NCI-H1436 treated with DMSO at 0.1 percent for 48 hours (cell line): ENCODE measurements at places on chromosomes 2 and 18.
A peak's percentile ranks its signal among the peaks of the same experiment; 100 is the strongest.

GRCh38 chr2:65098741-65099140 lies 31.2 kb downstream of the RAB1A start:
- DNase-seq = no peak

DNA sequence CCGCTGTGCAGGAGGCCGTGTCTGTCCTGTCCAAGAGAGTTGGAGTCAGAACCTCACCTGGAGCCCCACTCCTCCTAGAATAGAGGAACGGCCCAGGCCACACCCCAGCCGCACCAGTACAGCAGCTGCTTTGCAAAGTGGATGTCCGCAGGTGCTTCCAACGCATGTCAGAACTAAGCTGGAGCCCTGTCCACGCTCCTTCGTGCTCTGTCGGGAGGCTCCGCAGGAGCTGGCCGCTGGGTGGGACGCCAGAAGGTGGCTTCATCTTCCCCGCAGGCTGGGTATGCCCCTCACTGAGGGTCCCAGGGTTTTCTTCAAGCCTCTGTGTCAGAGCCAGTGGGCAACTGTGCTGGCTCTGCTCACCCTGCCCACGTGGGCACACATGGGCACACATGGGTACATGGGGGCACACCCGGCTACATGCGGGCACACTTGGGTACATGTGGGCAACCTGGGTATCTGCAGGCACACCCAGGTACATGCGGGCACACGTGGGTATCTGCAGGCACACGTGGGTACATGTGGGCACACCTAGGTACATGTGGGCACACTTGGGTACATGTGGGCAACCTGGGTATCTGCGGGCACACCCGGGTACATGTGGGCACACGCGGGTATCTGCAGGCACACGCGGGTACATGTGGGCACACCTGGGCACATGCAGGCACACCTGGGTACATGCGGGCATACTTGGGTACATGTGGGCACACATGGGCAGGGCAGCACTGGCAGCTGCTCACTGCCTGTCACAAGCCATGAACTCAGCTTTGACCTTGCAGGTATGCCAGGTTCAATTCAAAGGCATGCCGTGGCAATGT lies 67.1 kb upstream of the CTDP1 start:
- no peak for DNase-seq

DNA sequence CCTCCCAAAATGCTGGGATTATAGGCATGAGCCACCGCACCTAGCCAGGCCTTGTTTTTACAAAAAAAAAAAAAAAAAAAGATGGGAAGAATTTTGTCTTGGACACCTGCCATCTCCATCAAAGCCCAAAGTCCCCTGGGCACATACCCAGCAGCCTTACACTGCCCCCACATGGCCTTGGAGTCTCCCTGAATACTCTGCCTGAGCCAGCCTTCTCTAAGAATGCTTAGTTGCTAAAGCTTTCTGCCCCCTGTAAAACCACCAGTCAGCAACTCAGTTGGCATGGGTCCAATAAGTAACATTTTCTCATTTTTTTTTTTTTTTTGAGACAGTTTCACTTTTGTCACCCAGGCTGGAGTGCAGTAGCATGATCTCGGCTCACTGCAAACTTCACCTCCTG lies 40.6 kb downstream of the SPC25 start:
- DNase-seq = no peak

- DNase-seq = no peak
Measured at GRCh38 chr2:31354837-31355236, 59.7 kb downstream of the XDH start.

- no peak for DNase-seq
Measured at GRCh38 chr2:43766006-43766405, 7.8 kb upstream of the DYNC2LI1 start.

GRCh38 chr2:240249423-240250149 lies 109.1 kb upstream of the OTOS start:
- DNase-seq = no peak

DNA sequence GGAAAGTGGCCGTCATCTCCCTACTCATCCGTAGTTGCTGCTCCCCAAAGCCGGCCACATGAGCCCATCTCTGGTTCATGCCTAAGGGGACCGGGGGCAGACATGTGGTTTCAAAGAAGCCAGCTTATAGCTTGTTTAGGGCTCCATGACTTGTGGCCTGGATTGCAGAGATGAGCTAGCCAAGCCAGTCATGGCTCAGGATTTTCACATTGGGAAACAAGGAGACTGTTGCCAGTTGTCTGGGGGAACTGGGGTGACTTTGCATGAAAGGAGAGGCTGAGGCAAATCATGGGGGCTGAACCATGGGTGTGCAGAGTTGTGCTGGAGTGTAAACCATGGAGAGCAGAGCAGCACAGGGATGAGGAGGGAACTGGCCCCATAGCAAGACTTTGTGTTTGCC lies 183.0 kb upstream of the APCDD1 start:
- DNase-seq = no peak

GRCh38 chr2:237181844-237182243 lies 96.2 kb downstream of the COPS8 start:
- DNase-seq = no peak

- DNase-seq = no peak
Measured at GRCh38 chr18:7779211-7779610, 212.1 kb downstream of the PTPRM start.

- no peak for DNase-seq
Measured at GRCh38 chr2:237405006-237405559, 8.9 kb downstream of the COL6A3 start.

GRCh38 chr2:220815698-220816097 lies 756.4 kb downstream of the EPHA4 start:
- no peak for DNase-seq

DNA sequence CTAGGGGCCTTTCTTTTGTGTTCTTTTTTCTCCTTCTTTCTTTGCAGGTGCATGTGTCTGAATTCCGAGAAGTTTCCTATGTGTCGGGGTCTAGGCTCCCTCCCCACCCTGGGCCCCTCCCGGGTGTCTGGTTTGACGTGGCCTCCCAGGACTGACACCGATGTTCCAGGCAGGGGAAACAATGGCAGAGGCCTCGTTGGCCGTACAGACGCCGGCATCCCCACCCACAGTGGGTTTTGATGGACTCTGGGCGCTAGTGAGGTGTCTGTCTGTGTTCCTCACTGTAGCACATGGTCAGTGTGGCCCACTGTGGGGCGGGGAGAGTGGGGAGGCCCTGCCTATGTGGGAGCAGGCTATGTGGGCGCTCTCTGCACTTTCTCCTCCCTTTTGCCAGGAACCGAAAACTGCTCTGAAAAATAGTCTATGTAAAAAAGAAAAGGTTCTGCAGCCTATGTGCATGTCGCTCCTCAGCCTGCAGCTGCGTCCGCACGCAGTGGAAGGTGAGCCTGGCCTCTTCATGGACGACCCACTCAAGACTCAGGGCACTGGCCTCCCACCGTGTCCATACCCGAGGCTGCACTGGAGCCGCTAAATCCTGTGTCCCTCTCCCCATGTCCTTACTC lies 90.9 kb upstream of the ASB18 start:
- no peak for DNase-seq

- no peak for DNase-seq
Measured at GRCh38 chr18:76588601-76589226, 93.7 kb upstream of the ZNF516 start.

DNA sequence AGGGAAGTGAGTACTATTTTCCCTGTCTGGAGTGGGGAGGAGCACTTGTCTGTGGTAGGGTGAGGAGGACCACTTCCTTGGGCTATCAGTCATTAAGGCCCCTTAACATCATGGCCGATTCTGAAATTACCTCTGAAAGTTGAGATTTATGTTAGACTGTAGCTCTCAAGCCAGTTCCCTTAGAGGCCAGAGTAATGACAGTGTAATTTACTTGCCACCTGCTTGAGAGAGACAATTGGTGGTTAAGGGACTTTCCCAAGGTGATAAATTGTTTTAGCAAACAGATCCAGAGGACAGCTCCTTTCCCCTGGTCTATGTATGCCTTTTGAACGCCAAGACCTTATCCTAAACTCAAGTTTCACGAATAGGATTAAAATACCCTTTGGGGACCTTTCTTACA lies 56.1 kb downstream of the NEDD4L start:
- peak; percentile 42 for DNase-seq

- no peak for DNase-seq
Measured at GRCh38 chr2:180359522-180360282, 352.6 kb upstream of the CWC22 start.

GRCh38 chr2:174839662-174840061 lies 75.4 kb upstream of the CHRNA1 start:
- no peak for DNase-seq

DNA sequence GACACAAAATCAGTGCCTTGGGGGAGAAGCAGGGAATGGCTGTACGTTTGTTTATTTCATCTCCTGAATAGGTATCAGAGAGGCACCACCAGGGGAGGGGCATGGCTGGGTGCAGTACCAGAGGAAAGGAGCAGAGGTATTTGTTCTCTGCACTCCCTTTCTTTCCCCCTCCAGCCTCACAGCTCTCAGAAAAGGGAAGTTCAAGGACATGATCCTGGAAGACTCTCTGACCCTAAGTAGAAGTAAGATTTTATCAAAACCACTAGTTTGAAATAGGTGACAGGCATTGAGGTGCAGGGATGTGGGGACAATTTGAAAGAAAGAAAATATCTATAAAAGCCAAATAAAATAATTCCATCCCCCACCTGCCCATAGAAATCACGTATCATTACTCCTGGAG lies 136.5 kb downstream of the LRRTM1 start:
- DNase-seq = no peak

- no peak for DNase-seq
Measured at GRCh38 chr2:73069041-73069854, 2.3 kb downstream of the SFXN5 start.

GRCh38 chr2:59630789-59631188 lies 922.7 kb downstream of the BCL11A start:
- DNase-seq = no peak

DNA sequence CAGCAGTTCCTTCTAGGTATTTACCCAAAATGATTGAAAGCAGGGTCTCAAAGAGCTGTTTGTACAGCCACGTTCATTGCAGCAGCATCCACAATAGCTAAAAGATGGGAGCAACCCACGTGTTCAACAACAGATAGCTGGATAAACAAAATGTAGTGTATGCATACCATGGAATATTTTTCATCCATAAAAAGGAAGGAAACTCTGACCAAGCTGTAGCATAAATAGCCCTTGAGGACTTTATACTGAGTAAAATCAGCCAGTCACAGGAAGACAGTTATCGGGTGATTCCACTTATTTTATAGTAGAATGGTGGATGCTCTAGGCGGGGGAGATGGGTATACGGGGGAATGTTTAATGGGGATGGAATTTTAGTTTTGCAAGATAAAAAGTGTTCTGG lies 7.5 kb downstream of the TRAPPC12 start:
- DNase-seq = no peak

GRCh38 chr18:49460976-49461601 lies 644 bp upstream of the DYM start:
- no peak for DNase-seq

GRCh38 chr2:95278051-95278471 lies 3.8 kb downstream of the PROM2 start:
- DNase-seq = no peak

GRCh38 chr2:201261906-201262305 lies 1.6 kb downstream of the CASP8 start:
- no peak for DNase-seq

- DNase-seq = no peak
Measured at GRCh38 chr2:119753041-119753929, 6.4 kb upstream of the PTPN4 start.

DNA sequence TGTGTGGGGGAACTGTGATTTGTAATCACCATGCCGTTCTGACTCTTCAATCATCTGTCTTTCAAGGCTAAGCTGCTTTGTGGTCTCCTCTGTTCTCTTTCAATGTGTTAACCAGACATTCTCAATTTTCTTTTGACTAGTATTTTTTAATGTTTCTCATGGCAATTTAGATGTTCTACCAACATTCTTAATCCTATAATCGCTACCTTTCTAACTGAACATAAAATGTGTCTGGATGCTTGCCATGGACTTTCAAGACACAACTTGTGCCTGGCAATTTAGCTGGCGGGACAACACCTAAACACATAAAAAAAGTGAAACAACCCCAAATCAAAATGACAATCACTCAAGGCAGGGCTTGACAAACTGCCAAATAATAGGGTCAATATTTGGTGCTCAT lies 135.0 kb upstream of the ACKR3 start:
- no peak for DNase-seq

- no peak for DNase-seq
Measured at GRCh38 chr2:112290648-112291047, 15.3 kb downstream of the ZC3H6 start.

GRCh38 chr2:6958616-6959235 lies 41.5 kb downstream of the RNF144A start:
- DNase-seq = no peak

GRCh38 chr2:177264209-177264692 lies 276 bp downstream of the NFE2L2 start:
- DNase-seq = no peak

GRCh38 chr2:42809819-42810120 lies 17.4 kb upstream of the HAAO start:
- no peak for DNase-seq

DNA sequence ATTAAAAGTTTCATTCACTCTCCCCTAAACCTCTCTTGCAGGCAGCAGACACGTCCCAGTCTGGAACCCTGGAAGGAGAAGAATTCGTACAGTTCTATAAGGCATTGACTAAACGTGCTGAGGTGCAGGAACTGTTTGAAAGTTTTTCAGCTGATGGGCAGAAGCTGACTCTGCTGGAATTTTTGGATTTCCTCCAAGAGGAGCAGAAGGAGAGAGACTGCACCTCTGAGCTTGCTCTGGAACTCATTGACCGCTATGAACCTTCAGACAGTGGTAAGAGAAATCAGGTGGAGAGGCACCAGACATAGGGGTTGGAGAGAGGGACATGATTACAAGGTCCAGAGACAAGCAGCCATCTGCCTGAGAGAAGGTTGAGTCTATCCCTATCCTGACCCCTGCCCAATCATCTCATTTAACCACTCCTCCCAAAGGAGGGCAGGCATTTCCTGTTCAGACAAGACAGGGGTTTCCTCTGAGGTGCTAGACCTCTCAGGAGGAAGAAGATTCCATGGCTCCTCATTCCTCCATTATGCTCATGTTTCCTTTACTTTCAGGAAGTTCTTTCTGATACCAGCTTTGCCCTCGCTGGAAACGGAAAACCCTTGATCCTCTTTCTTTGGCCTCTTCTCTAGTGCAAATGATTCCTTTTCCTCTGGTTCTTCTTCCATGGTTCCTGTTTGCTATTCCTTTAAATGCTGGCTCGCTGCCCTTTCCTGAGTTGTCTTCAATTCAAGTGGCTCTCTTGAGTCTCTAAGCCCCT lies 15.1 kb downstream of the PLCD4 start:
- DNase-seq = no peak

GRCh38 chr2:234911271-234911670 lies 40.5 kb upstream of the SH3BP4 start:
- no peak for DNase-seq

DNA sequence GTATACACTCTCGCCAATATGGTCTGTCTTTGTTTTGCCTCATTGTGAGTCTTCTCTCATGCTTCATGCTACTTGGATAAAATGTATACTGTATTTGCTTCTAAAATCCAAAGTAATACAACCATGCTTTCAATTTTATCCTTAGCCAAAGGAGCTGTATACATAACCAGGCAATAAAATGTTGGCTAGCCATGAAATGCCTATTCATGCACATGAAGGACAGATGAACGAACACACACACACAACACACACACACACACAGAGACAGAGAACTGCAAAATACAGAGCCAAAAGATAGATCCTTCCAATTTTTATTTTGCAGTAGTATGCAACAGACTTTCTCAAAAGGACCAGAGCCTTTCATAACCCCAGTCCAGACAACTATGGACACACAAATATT lies 113.7 kb downstream of the SATB2 start:
- no peak for DNase-seq
